ENCODE measurements at places on chromosomes 2 and 18. TPM values are rescaled to one million over a fixed set of nuclear protein-coding genes. Genes with fewer than 3 reads are reported as not detected.

- no peak for DNase-seq
These were observed 7.4 kb downstream of the MYL12B start for GRCh38 chr18:3269241-3269913.

DNA sequence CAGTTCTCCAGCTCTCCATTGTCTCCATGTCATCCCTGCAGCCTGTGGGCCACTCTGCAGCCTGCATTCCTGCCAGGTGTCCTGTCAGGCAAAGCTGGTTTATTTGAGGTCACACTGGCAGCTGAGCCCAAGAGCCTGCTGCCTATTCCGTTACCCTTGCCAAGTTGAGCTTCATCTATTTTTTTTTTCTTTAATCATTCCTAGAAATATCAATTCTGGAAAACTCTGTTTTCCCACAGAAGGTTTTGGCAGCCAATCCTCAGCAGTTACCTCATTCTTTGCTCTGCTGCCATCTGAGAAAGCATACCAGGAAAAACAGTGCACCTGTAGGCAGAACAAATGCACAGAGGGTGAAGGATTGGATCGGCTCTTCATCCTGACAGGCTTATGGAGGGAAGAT, 411.0 kb upstream of the ACVR2A start:
- DNase-seq: no peak

DNA sequence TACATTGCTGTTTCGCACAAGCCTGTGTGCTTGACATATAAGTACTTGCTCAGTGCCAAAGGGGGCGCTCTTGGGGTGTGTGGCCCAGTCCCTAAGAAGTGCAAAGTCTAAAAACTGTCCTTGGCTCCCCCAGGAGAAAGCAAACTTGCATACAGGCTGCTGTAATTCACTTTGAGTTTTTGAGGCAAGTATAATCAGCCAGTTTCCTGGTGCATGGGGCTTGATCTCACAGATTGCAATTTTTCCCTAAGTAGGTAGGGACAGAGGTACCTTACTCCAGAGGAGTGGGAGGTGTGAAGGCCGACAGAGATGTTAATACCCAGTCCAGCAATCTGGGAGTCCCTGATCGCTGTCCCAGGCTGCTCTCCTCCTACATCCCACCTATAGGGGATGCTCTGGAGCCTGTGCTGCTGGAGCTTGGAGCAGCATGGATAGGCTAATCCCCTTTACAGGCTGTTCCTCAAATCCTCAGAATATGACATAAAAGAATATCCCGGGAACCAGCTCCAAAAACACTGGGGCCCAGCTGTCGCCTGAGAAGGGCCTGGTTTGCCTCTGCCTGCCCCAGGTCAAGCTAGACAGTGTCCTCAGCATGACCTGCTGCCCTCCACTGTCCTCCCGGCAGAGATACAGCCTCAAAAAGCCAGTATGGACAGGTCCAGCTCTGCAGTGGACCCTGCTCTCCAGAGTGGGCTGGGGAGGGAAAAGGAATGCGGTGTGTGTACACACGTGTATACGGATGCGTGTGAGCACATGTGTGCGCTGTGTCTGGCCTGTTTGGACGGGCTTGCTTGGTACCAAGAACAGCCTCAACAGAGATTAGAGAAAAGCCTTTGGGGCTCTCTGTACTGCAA, 136.5 kb upstream of the HAAO start:
- no peak for DNase-seq

Gene STK39
- 18.7 TPM for total RNA-seq

Gene ALPI
- total RNA-seq: not detected

- no peak for DNase-seq
These were observed 136.4 kb upstream of the COPS8 start for GRCh38 chr2:236949089-236949905.

DNA sequence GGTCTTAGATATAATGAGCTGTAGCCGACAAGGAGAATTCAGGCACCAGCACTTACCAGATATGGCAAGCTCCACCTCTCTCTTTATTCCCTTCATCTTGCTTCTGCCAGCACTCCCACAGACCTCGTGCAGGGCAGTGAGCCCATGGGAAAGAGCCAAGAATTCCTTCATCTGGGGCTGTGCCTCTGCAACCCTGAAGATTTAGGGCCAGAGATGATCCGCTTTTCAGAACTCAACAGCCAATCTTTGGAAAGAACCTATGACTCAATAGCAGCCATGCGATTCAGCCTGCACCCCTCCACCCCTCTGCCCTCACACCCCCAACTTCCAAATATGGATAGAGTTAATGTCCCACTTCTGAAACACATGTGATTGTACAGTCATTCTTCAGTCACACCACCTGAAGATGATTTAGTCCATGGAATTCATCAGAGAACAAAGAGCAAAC, 533.7 kb upstream of the TNP1 start:
- no peak for DNase-seq

- no peak for DNase-seq
These were observed 122.3 kb upstream of the FHL2 start for GRCh38 chr2:105521176-105521575.

GRCh38 chr2:237276716-237277490, 137.1 kb downstream of the COL6A3 start:
- no peak for DNase-seq

DNA sequence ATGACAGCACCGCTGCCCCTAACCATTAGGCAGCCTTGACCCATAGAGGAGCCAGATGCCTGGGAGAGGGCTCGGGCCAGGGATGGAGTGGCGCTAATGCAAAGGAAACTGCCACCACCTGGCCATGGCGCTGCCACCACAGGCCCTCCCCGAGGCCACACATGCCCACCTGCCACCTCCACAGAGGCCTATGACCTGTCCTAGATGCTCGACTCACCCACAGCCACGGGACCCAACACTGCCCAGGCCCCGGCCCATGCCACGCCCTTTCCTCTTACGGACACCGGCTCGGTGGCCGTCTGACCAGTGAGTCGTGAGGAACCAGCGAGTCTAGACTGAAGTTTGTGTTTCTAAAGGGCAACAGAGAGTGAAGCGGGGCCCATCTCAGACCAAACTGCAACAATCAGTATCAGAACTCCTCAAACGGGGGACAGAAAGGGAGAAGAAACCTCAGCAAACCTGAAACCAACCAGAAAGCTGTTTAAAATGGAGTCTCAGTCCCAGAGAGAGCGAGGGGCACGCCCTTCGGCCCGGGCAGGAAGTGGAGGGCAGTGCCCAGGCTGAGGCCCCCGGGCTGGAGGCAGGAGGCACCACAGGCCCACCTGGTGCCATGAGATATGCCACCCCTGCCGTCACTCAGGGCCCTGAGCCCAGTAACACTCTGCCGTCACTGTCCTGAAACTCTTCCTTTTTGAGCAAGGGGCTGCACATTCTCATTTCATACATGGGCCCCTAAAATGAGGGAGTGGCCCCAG, 711 bp downstream of the GPR17 start:
- no peak for DNase-seq

Gene CCDC142
- 26.2 TPM for total RNA-seq

All from mesothelial cell of epicardium (in vitro differentiated cells).